Activated CD4-positive, alpha-beta T cell treated with anti-CD3 and anti-CD28 coated beads for 36 hours (primary cell): ENCODE measurements at places on chromosomes 1 and 21.

DNA sequence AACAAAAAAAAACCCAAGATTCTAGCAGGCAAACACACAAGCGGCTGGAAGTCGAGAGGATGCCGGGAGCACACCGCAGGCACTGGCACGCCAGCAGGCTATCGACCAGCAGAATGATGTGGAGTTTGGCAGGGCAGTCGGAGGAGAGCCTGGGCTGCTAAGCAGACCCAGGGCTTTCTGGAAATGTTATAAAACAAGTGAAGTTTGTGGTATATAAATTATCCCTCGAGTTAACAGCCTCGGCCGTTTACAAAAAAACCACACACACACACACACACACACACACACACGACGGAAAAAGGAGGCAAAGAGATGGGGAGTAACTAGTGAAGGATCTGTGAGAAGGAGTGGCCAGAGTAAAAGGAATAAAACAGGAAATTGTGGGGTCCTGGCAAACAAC, 87.2 kb upstream of the IVNS1ABP start:
- no peaks in the 10 kb centered on the region for H3K36me3 ChIP-seq
- H3K4me3 ChIP-seq = no peak overlapping the region
- peaks cover 5% of the 10 kb centered on the region for H3K4me1 ChIP-seq
- H3K27ac ChIP-seq = no peak overlapping the region
- no peaks in the 10 kb centered on the region for H3K27me3 ChIP-seq

DNA sequence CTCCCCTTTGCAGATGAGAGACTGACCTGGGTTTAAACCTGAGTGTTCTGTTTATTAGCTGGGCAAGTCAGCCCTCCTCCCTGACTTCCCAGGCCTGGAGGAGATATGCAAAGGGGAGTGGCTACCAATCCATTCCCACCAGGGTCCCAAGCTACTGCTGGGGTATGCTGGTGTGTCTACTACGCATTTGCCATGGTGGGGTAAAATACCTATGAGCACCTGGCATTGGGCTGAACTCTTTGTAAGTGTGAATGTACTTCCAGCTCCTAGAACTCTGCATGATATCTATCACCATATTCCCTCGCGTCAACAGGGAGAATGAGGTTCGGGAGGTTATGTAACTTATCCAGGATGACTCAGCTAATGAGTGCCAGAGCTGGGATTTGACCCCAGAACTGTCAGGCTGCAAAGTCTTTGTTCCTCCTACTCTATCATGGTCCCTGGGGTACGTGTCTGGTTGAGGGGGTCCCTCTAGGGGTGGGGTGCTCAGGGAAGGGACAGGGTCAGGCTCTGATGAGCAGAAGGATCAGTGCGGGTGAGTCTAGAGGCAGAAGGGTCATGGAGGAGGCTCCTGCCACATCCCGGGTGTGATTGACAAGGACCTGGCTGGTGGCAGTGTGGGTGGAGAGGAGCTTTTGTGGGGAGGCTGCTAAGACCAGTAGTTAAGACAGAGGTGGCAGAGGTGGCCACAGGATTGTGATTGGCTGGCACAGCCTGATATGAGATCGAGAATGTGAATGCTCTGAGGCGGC, 16.7 kb downstream of the AMPD2 start:
- H3K4me3 ChIP-seq = no peak overlapping the region
- no peak overlapping the region for H3K27ac ChIP-seq
- H3K27me3 ChIP-seq = no peaks in the 10 kb centered on the region
- H3K36me3 ChIP-seq = no peaks in the 10 kb centered on the region

GRCh38 chr1:3598051-3598491, 13.2 kb downstream of the MEGF6 start:
- peaks cover 1% of the 10 kb centered on the region for H3K27me3 ChIP-seq
- no peaks in the 10 kb centered on the region for H3K36me3 ChIP-seq
- no peak for DNase-seq
- no peak overlapping the region for H3K4me3 ChIP-seq
- no peak overlapping the region for H3K27ac ChIP-seq

DNA sequence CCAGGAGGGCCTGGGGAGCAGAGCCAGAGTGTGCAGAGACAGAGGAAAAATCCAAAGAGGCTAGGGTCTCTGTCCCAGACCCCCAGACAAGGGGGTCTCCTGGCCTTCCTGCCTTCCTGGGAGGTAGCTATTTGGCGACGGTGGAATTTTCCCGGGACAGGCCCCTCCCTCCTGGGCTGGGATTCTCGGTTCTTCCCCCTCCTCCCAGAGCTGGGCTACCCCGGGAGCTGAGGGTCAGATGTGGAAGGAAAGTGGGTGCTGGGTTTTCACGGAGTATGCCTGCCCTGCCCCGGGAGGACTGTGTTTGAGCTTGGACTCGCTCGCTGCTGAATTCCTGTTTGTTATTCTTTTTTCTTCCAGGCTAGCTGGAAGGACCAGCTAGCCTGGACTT, 759 bp downstream of the AMPD2 start:
- peaks cover under 1% of the 10 kb centered on the region for H3K36me3 ChIP-seq
- H3K4me1 ChIP-seq = peaks cover 63% of the 10 kb centered on the region
- peak overlapping the region; percentile 97 for H3K4me3 ChIP-seq
- H3K27me3 ChIP-seq = no peaks in the 10 kb centered on the region

- H3K4me1 ChIP-seq = no peaks in the 10 kb centered on the region
- H3K27ac ChIP-seq = no peak overlapping the region
- DNase-seq = no peak
- peaks cover 2% of the 10 kb centered on the region for H3K36me3 ChIP-seq
- no peak overlapping the region for H3K4me3 ChIP-seq
Observed at GRCh38 chr1:112583366-112583765, 35.6 kb downstream of the ST7L start.

DNA sequence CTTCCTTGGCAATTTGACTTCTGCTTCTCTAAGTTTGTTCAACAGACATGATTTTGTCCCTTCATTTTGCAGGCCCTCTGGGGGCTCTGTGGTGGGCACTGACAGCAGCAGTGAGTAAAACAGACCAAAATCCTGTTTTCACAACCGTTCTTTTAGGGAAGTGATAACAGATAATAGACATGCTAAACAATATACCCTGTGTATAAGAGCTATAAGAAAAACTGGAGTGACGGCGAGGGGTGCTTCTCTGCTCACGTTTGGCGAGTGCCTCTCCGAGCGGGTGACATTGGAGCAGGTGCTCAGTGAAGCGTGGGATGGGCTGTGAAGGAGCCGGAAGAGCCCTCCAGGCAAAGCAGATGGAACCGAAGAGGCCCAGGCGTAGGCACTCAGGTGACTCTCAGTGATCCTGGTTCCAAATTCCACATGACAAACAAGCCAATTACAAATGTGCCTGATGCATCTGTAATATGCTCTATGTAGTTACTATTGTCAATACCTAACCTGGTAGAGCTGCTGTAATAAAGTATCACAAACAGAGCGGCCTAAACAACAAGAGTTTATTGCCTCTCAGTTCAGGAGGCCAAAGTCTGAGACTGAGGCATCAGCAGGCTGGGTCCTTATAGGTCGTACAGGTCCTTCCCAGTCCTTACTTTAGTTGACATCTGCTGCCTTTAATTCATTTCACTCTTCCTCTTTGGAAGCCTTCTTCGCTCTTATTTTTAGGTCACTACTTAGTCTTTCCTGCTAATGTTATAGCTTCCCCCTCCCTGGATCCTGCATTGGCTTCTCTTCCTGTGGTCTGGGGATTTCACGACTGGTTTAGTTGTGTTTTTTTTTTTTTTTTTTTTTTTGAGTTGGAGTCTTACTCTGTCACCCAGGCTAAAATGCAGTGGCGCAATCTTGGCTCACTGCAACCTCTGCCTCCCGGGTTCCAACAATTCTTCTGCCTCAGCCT, 20.1 kb downstream of the OR2B11 start:
- no peak overlapping the region for H3K4me3 ChIP-seq
- DNase-seq = no peak
- H3K4me1 ChIP-seq = peaks cover 2% of the 10 kb centered on the region
- no peak overlapping the region for H3K27ac ChIP-seq
- no peaks in the 10 kb centered on the region for H3K27me3 ChIP-seq

- no peak overlapping the region for H3K27ac ChIP-seq
- no peak for DNase-seq
- no peak overlapping the region for H3K4me3 ChIP-seq
- peaks cover 25% of the 10 kb centered on the region for H3K36me3 ChIP-seq
- H3K27me3 ChIP-seq = no peaks in the 10 kb centered on the region
Observed at GRCh38 chr1:149949911-149950310, 13.2 kb upstream of the MTMR11 start.
